Endothelial cell (in vitro differentiated cells): ENCODE measurements at places on chromosomes 3 and 15. TPM values are rescaled to one million over a fixed set of nuclear protein-coding genes. Genes with fewer than 3 reads are reported as not detected.

GOLGA6L7 gene
- not detected for total RNA-seq

SUCNR1 gene
- 0.05 TPM for total RNA-seq

MESP1 gene
- total RNA-seq, result not detected

AADACL2 gene
- not detected for total RNA-seq

CCDC39 gene
- total RNA-seq, result 0.46 TPM

FAM107A gene
- 0.18 TPM for total RNA-seq

ZCWPW2 gene
- 0.80 TPM for total RNA-seq

DISP2 gene
- total RNA-seq, result 3.6 TPM

ADGRG7 gene
- not detected for total RNA-seq

TMEM207 gene
- total RNA-seq, result not detected

ZNF717 gene
- total RNA-seq, result 5.3 TPM

CILP gene
- total RNA-seq, result not detected

DUOX1 gene
- total RNA-seq, result not detected

GMPS gene
- total RNA-seq, result 66.5 TPM

PRICKLE2 gene
- total RNA-seq, result 5.3 TPM

NCEH1 gene
- total RNA-seq, result 6.6 TPM

IQCH gene
- total RNA-seq, result 2.4 TPM

WDR49 gene
- total RNA-seq, result 1.8 TPM

KNL1 gene
- total RNA-seq, result 9.5 TPM

ST6GAL1 gene
- total RNA-seq, result 82.4 TPM

TIMP4 gene
- 0.69 TPM for total RNA-seq

LOXL1 gene
- 156 TPM for total RNA-seq
